ENCODE measurements at places on chromosomes 1 and 21. TPM values are rescaled to one million over a fixed set of nuclear protein-coding genes. Genes with fewer than 3 reads are reported as not detected.

- peaks cover 6% of the 10 kb centered on the region for H3K4me1 ChIP-seq
- DNase-seq = no peak
- H3K27ac ChIP-seq = no peak overlapping the region
- H3K36me3 ChIP-seq = peaks cover 26% of the 10 kb centered on the region
- no peaks in the 10 kb centered on the region for H3K27me3 ChIP-seq
- H3K4me3 ChIP-seq = no peak overlapping the region
Measured at GRCh38 chr1:86375688-86376087, 20.4 kb downstream of the ODF2L start.

- H3K27me3 ChIP-seq = peaks cover 12% of the 10 kb centered on the region
- DNase-seq = no peak
- H3K4me3 ChIP-seq = no peak overlapping the region
- no peaks in the 10 kb centered on the region for H3K36me3 ChIP-seq
Measured at GRCh38 chr1:115213130-115213529, 123.8 kb upstream of the TSPAN2 start.

DNA sequence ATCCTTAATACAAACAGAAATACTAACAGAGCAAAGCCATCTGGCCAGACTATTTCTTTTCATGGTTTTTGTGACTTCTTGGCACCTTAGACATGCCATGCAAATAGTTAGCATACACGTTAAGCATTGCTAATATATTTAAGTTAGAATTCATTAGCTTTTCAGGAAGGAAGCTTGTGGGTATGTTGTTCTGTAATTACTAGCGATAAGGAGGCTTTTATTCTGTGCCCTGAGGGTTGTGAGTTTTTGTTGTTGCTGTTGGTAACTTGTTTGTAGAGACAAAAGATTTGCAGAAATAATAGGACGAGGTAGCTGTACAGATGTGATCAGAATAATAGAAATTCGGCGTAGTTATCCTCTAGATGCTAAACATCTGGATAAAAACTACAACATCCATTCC lies 305.3 kb downstream of the TM2D1 start:
- no peaks in the 10 kb centered on the region for H3K27me3 ChIP-seq
- H3K4me1 ChIP-seq = no peaks in the 10 kb centered on the region
- H3K4me3 ChIP-seq = no peak overlapping the region
- peaks cover 2% of the 10 kb centered on the region for H3K36me3 ChIP-seq

DNA sequence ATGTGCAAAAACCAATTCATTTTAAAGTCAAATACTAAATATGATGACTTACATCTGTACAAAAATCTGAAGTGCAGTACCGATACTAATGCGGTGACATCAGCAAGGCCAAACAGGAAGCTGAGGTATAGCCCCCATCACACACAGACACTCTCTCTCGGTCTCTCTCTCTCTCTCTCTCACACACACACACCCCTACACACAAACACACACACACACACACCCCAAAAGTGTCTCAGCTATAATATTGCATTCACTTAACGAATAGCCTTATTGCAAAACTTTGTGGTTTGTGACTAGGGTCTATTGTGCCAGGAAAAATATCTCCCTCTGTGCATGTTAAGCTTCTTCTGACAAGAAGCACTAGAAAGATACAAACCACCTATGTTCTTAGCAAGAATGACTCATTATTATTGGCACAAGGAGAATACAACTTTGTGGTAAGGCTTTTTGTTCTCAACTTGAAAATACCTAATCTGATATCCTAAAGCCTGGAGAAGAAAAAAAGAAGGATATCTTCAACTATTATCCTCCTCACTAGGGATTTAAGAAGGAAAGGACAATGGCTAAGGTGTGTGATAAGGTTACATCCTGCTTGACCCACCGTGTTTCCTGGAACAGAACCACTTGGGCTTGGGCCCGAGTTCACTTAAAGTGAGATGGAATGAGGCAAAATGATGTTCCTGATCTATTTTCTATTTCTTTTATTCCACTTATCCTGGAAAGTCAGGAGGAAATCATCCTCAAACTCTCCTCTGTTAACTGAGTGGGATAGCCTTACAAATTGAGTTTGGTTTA lies 107.1 kb downstream of the NIBAN1 start:
- peaks cover 7% of the 10 kb centered on the region for H3K36me3 ChIP-seq
- peaks cover 46% of the 10 kb centered on the region for H3K4me1 ChIP-seq
- no peaks in the 10 kb centered on the region for H3K27me3 ChIP-seq
- DNase-seq = peak; percentile 75
- H3K27ac ChIP-seq = peak overlapping the region; percentile 90
- peak overlapping the region; percentile 32 for H3K4me3 ChIP-seq

GRCh38 chr1:40954626-40955025 lies 24.9 kb upstream of the CTPS1 start:
- no peak for DNase-seq
- H3K4me1 ChIP-seq = no peaks in the 10 kb centered on the region
- H3K27me3 ChIP-seq = peaks cover 23% of the 10 kb centered on the region
- H3K4me3 ChIP-seq = no peak overlapping the region
- H3K36me3 ChIP-seq = no peaks in the 10 kb centered on the region

- no peaks in the 10 kb centered on the region for H3K36me3 ChIP-seq
- peaks cover 47% of the 10 kb centered on the region for H3K27me3 ChIP-seq
- no peak overlapping the region for H3K4me3 ChIP-seq
- H3K27ac ChIP-seq = no peak overlapping the region
- DNase-seq = no peak
Measured at GRCh38 chr1:44424747-44425146, 19.7 kb downstream of the RNF220 start.

DNA sequence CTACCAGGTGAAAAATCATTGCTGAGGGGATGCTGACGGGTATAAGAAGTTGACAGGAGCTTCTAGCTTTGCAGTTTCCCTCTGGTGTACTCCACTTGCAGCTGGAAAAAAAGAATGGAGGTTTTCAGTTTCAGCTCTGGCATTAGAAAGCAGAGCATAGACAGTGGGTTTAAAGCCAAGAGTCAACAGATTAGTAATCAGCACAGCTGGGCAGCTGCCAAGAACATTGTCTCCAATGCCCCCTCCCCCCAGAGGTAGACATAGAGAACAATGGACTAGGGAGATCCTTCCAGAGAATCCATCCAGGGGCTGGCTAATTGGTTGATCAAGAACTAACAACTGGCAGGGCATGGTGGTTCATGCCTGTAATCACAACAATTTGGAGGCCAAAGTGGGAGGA lies 10.1 kb upstream of the ZBTB8B start:
- H3K36me3 ChIP-seq = no peaks in the 10 kb centered on the region
- no peak for DNase-seq
- no peak overlapping the region for H3K27ac ChIP-seq
- no peak overlapping the region for H3K4me3 ChIP-seq
- H3K27me3 ChIP-seq = peaks cover 7% of the 10 kb centered on the region
- no peaks in the 10 kb centered on the region for H3K4me1 ChIP-seq

GRCh38 chr21:33541756-33542639 lies at the start of gene GART:
GART (minus strand) TSS chr21:33542117; CDS start chr21:33539315, 2,802 bp downstream.
- peak within 1 kb of the TSS; percentile 85 for H3K4me3 ChIP-seq
- peak within 1 kb of the TSS; percentile 98 for H3K27ac ChIP-seq
- H3K4me1 ChIP-seq = peaks cover 30% of the 10 kb centered on the region
- no peaks in the 10 kb centered on the region for H3K27me3 ChIP-seq
- DNase-seq = peak; percentile 90
- peaks cover 58% of the 10 kb centered on the region for H3K36me3 ChIP-seq

- no peak overlapping the region for H3K27ac ChIP-seq
- H3K27me3 ChIP-seq = no peaks in the 10 kb centered on the region
- no peak overlapping the region for H3K4me3 ChIP-seq
- H3K36me3 ChIP-seq = peaks cover 11% of the 10 kb centered on the region
Measured at GRCh38 chr21:45114072-45114471, 39.7 kb downstream of the ADARB1 start.

DNA sequence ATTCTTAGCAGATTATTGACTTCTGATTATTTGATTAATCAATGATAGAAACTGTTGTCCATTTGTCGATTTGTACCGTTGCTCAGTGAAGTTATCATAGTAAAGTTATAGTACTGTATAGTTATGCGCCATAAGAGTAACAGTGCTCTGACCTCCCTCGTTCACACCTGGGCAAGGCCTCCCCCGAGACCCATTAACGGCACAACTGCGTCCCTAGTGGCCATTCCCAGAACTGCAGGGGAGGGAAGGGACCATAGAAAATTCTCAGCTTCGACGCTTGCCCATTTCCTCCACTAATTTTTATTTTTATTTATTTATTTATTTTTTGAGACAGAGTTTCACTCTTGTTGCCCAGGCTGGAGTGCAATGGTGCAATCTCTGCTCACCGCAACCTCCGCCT lies 334.4 kb downstream of the DSCAM start:
- DNase-seq = peak; percentile 25
- no peak overlapping the region for H3K4me3 ChIP-seq
- H3K27me3 ChIP-seq = no peaks in the 10 kb centered on the region
- H3K4me1 ChIP-seq = no peaks in the 10 kb centered on the region
- no peak overlapping the region for H3K27ac ChIP-seq

- H3K4me1 ChIP-seq = peaks cover 18% of the 10 kb centered on the region
- H3K27ac ChIP-seq = no peak overlapping the region
- no peak overlapping the region for H3K4me3 ChIP-seq
- DNase-seq = no peak
Measured at GRCh38 chr1:172724765-172725613, 66.1 kb downstream of the FASLG start.

- peaks cover 28% of the 10 kb centered on the region for H3K27me3 ChIP-seq
- DNase-seq = no peak
- no peaks in the 10 kb centered on the region for H3K4me1 ChIP-seq
Measured at GRCh38 chr1:230414102-230414501, 12.0 kb downstream of the PGBD5 start.

- no peaks in the 10 kb centered on the region for H3K4me1 ChIP-seq
- H3K36me3 ChIP-seq = no peaks in the 10 kb centered on the region
- no peak overlapping the region for H3K27ac ChIP-seq
- peaks cover 26% of the 10 kb centered on the region for H3K27me3 ChIP-seq
- no peak for DNase-seq
Measured at GRCh38 chr1:75630004-75630594, 19.2 kb upstream of the SLC44A5 start.

DNA sequence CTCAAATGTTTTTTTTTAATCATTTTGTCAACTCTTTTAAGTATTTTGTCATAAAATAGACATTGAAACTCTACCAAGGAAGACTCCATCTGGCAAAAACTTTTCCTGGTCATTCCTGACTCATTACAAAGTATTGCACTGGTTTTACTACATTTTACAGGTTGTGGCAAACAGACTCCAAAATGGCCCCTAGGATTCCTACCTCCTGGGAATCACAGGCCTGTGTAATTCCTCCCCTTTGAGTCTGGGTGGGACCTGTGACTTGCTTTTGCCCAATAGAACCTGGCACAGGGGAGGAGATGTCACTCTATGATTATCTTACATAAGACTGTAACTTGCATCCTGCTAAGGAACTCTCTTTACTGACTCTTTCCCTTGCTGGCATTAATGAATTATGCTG lies 123.6 kb upstream of the KCNJ6 start:
- H3K4me1 ChIP-seq = no peaks in the 10 kb centered on the region
- DNase-seq = no peak
- H3K4me3 ChIP-seq = no peak overlapping the region
- H3K27me3 ChIP-seq = peaks cover 13% of the 10 kb centered on the region
- no peak overlapping the region for H3K27ac ChIP-seq
- no peaks in the 10 kb centered on the region for H3K36me3 ChIP-seq

DNA sequence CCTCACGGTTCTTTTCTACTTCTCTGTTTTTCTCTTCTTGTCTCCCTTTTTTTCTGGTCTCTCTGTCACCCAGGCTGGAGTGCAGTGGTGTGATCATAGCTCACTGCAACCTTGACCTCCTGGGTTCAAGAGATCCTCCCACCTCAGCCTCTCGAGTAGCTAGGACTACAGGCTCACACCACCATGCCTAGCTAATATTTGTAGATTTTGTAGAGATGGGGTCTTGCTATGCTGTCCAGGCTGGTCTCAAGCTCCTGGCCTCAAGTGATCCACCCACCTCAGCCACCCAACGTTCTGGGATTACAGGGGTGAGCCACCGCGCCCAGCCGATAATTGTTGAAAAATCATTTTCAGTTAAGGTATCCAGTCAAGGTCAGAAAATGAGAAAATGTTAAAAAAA lies 25.9 kb upstream of the LGALS8 start:
- H3K27me3 ChIP-seq = peaks cover 3% of the 10 kb centered on the region
- peaks cover 8% of the 10 kb centered on the region for H3K4me1 ChIP-seq
- DNase-seq = no peak
- no peaks in the 10 kb centered on the region for H3K36me3 ChIP-seq
- H3K27ac ChIP-seq = no peak overlapping the region

DNA sequence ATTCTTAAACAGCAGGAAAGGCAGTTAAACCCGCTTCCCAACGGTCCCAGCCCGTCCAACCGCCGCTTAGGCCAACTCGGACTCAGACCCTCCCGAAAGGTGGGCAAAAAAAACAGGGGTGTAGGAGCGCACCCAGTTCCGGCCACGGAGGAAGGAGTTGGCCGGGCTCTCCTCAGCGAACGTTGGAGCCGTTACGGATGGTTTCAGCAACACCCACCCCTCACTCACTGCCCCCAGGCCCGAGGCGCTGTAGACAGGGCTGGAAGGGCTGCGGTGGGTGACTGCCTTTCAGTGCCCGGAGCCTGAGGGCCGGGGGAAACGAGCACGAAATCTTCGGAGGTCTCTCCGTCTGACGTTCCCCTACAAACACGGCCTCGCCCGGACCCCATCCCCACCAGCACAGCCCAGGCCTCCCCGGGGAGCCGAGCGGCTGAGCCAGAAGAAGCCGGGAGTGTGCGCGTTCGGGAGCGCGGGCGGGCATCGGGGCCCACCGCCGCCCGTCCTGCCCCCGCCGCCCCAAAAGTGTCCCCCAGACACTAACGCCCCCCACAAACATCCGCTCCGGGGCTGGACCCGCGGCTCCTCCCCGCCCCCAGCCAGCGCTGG lies 1.3 kb downstream of the KDM5B start:
- H3K27ac ChIP-seq = peak overlapping the region; percentile 94
- H3K27me3 ChIP-seq = peaks cover 8% of the 10 kb centered on the region
- H3K4me3 ChIP-seq = peak overlapping the region; percentile 82
- peaks cover 5% of the 10 kb centered on the region for H3K36me3 ChIP-seq
- peaks cover 70% of the 10 kb centered on the region for H3K4me1 ChIP-seq
- DNase-seq = peak; percentile 55

The ZBTB8A gene
- total RNA-seq = 0.35 TPM

The TSPAN1 gene
- not detected for total RNA-seq

The PRKCZ gene
- 9.8 TPM for total RNA-seq

The OR10Z1 gene
- not detected for total RNA-seq

The BTBD8 gene
- 2.4 TPM for total RNA-seq

The SPRR2A gene
- not detected for total RNA-seq

The C1QB gene
- total RNA-seq = not detected

The PROX1 gene
- 0.14 TPM for total RNA-seq

The KLHDC9 gene
- total RNA-seq = 0.50 TPM

The PLEKHA6 gene
- 0.87 TPM for total RNA-seq
